ENCODE measurements at places on chromosomes 5 and 9.

- no peak for DNase-seq
Observed at GRCh38 chr9:22423566-22423965, 23.1 kb upstream of the DMRTA1 start.

- no peak for DNase-seq
Observed at GRCh38 chr9:85248514-85249312, 493.0 kb downstream of the AGTPBP1 start.

DNA sequence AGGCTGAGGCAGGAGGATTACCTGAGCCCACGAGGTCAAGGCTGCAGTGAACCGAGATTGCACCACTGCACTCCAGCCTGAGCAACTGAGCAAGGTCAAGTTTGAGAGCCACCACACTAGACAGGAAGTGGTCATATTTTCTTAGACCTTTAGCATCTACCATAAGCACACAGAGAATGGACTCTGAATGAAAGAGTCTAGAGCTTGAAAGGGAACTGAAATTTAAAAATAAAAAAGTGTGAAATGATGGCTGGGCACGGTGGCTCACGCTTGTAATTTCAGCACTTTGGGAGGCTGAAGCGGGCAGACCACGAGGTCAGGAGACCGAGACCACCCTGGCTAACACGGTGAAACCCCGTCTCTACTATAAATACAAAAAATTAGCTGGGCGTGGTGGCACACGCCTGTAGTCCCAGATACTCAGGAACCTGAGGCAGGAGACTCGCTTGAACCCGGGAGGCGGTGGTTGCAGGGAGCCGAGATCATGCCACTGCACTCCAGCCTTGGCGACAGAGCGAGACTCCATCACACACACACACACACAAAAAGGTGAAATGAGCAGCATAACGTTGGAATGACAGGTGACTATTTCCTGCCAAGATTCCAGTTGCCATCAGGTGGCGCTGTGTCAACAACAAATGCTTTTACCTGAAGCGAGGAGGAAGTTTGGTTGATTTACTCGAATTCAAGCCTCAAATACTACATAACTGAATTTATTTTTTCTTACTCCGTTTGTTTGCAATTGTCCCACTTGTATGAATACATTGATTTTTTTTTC is 21.3 kb upstream of the AK3 start:
- peak; percentile 82 for DNase-seq

- no peak for DNase-seq
Observed at GRCh38 chr9:131676431-131676972, 63.4 kb downstream of the RAPGEF1 start.

DNA sequence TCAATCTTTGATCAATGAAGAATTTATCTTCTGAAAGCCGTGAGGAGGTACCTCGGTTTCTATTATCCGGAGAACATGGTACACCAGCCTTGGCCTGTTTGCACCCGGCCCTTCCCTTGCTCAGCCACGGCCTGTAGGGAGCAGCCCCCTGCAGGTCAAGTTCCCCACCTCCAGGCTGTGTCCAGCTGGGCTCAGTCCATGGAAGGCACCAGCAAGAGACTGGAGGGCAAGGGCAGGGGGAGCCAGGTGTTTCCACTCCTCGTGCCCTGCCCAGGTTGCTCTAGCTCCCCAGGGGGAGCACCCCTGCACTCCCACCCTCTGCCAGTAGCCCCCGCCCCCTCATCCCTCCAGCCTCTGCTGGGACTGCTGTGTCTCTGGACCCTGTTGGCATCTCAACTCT is 87.3 kb upstream of the ADAMTS2 start:
- DNase-seq, result no peak

- DNase-seq, result no peak
Observed at GRCh38 chr9:126894052-126894603, 20.5 kb upstream of the RALGPS1 start.

GRCh38 chr9:35488566-35489312 is 1.2 kb upstream of the RUSC2 start:
- no peak for DNase-seq

GRCh38 chr5:52817818-52818217 is 30.1 kb downstream of the ITGA1 start:
- DNase-seq, result no peak

- no peak for DNase-seq
Observed at GRCh38 chr9:136656795-136657611, 5.7 kb upstream of the EGFL7 start.

DNA sequence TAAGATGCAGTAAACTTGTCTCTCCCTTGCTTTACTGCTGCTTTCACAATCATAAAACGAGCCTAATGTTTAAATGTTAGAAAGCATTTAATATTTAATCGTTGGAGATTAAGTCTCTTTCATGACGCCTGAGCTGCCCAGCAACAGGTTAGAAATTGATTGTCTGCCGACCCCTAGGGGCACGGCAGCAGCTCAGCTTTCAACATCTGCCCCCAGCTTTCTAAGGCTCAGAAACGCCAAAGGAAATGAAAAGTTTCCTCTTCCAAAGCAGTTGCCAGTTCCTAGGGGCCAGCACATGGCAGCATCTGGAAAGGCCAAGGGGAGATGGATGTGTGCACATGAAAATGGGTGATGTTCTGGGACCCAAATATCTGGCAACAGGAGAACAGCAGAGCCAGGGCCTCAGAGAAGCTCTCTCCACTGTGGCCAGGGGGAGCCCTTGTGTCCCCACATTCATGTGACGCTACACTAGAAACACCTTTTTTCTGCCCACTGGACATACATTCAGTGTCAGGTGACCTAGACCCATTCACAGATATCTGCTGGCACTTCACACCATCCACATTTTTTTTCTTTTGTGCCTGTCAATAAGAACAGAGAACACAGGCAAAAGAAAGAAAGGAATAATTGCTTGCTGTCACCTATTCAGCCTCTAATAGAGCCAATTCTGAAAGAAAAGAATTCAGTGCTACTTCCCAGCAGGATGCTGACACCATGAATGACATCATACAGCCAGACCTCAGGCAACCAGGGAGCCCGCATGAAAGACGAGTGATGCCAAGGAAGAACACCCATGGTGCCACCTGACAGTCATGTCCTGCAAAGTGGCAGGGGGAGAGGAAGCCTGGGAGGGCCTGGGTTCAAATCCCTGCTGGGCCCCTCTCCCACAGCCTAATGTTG is 205.0 kb upstream of the TAS2R1 start:
- no peak for DNase-seq

DNA sequence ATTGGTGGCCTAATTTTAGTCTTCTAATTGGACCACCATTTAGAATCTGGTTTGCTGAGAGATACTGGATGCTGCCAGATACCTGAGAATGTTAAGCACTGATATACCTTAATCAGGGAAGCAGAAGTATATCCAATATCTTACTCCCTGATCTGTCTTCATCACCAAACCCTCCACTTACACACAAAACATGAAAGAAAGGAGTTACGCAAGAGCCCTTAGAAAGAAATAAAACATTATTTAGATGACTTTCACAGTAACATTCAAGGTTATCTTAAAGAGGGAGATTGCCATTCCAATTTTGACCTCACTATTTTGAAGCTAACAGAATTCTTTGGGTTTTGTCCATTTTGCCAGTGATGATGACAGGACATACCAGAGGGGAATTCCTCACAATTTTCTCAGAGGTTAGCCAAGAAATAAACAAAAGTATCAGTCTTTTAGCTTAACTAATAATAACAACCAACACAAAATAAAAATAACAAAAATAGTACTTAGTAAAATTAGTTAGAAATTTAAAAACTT is 496.1 kb downstream of the NFIB start:
- no peak for DNase-seq

DNA sequence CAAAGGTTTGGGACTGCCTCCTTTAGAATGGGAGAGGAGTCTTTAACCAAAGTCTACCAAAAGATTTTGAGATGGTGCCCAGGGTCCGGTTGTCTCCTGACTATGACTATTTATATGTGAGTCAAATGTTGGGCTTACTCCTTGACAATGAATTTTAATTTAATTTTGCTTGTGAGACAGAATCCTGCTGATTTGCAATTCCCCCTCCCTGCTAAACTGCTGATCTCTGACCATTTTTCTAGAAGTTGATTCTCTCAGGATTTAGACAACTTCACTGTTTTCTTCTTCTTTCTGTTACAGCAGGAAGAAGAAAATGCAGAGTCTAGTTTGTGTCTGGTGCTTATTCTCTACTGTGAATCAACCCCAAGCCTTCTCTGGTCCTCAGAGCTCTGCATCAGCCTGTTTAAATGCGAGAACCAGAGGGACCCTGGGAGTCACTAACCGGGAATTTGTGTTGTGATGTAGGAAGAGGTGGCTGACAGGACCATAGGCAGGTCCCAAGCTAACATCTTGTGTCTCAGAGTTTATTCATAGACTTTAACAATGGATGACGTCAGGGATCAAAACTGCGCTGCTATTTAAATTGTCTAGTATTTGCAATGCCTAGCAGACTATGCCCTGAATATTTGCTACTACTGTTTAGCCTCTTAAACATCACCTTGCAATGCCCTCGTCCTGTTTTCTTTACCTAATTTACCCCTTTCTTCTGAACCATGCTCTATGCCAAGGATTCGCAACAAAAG is 124.0 kb upstream of the TAF11L2 start:
- no peak for DNase-seq

DNA sequence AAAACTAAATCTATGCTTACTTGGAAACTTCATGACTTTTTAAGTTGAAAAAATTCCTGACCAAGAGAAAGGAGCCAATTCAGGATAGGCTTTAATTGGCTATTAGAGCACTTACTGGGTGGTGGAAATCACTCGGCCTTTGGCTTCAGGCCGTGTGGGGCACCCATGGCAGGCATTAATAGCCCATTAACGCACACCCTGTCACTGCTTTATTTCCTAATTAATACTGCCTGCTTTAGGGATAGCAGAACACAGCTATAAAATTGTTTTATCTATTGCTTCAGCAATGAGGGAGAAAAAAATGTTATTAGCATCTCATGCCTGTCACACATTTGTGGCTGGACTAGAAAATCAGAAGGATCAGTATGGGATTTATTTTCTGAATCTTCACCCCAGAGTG is 58.1 kb downstream of the PSAT1 start:
- no peak for DNase-seq

- no peak for DNase-seq
Observed at GRCh38 chr9:27181381-27181780, 72.4 kb downstream of the TEK start.

DNA sequence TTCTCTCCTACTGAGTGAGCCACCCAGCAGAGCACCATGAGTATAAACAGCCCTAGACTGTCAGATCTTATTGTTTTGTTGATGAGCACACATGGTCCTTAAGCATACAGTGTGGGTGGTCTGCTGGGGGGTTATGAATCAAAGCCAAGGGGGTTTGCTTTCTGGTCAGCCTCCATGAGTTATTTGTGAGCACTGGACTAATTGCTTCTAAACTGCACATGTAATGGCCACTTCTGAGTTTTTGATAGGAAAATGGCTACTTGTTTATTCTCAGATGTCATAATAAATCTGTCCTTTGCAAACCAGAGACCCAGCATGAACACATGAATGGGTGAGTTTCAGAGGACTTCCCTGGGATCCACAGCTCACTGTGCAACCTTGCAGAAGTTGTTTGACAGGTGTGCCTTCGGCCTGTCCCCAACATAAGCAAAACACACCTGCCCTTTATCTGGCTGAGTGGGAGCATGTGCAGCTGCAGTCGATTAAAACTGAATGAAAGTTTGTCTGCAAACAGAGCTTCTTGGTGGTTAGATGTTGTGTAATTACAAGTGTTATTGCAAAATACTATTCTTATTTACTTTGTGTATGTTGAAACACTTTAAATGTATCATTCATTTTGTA is 35.9 kb downstream of the MAMDC2 start:
- DNase-seq, result no peak

DNA sequence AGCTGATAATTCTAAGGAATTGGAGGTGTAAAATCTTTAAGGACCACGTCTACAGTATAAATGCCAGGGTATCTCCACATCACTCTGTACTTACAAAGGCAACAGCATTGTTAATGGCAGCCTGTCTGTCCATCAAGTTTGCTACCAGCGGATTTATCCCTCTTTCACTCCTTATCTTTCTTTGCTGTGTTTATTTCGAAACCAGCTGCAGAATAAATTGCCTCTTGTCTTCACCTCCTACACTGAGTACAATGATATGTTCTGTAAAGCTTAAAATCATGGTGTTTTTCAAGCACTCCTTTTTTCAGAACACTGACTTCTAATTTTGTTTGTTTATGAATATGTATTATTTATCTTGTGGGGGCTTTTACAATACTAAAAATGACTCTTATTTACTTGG is 1088.1 kb downstream of the NR2F1-AS1 start:
- DNase-seq, result no peak

GRCh38 chr5:6543830-6544560 is 88.8 kb downstream of the NSUN2 start:
- DNase-seq, result no peak

DNA sequence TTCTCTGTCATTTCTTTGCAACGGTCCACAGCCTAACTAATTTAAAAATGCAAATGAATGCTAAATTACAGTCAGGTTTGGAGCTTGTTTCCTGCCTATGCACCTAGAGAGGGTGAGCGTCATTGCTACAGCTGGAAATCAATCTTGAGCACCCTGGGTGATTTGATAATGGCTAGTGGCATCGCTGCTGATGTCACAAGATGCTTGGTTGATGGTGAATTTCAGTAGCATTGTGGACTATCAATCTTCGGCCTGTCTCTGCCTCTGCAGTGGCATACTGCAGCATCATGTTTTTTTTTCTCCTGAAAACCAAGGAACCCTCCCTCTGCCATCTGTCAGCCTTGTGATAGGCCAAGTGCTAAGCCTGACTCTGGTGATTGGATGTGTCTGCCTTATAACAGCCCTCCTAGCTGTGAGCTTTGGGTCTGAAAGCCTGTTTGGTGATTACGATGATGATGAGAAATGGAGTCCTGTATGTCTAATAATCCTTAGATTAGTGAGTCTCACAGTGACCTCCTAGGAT is 75.3 kb downstream of the NMUR2 start:
- DNase-seq, result no peak

GRCh38 chr5:77832166-77832770 is 56.1 kb upstream of the TBCA start:
- no peak for DNase-seq

- DNase-seq, result peak; percentile 31
Observed at GRCh38 chr9:108478431-108479332, 377.1 kb downstream of the ACTL7B start.

- peak; percentile 45 for DNase-seq
Observed at GRCh38 chr9:120878188-120879130, 1.5 kb upstream of the PHF19 start.

- DNase-seq, result no peak
Observed at GRCh38 chr5:67992923-67993322, 222.6 kb upstream of the PIK3R1 start.

GRCh38 chr9:31519011-31519410 is 865.4 kb upstream of the ACO1 start:
- DNase-seq, result no peak

DNA sequence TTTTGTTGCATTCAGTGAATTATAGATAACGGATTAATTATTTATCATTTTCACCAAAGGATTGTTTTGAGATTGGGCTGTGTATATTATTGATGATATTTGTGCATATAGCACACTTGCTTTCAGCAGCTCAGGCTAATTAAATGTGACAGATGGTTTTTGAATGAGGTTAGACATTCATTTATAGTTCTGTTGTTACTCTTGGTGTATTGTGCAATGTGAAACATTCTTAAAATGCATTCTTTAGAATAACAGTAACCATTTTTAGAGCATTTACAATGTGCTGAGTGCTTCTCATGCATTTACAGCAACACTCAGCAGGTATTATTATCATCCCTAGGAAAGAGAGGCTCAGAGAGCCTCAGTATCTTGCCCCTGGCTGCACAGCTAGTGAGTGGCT is 23.8 kb downstream of the NANS start:
- DNase-seq, result no peak

Measured in activated CD4-positive, alpha-beta T cell treated with anti-CD3 and anti-CD28 coated beads, Interleukin-2, Interleukin-4, amounts not matched to agents 100 ng/mL and 50 ng/mL, durations not matched to agents 16 hours and 8 hours (primary cell).